ENCODE measurements at places on chromosomes 4 and X.

GRCh38 chr4:10979032-10979431 lies 294.5 kb upstream of the CLNK start:
- no peak for DNase-seq

GRCh38 chrX:378443-378842 lies 8.3 kb downstream of the PPP2R3B start:
- DNase-seq, result no peak

GRCh38 chr4:165288226-165288625 lies 39.2 kb upstream of the MSMO1 start:
- DNase-seq, result no peak

DNA sequence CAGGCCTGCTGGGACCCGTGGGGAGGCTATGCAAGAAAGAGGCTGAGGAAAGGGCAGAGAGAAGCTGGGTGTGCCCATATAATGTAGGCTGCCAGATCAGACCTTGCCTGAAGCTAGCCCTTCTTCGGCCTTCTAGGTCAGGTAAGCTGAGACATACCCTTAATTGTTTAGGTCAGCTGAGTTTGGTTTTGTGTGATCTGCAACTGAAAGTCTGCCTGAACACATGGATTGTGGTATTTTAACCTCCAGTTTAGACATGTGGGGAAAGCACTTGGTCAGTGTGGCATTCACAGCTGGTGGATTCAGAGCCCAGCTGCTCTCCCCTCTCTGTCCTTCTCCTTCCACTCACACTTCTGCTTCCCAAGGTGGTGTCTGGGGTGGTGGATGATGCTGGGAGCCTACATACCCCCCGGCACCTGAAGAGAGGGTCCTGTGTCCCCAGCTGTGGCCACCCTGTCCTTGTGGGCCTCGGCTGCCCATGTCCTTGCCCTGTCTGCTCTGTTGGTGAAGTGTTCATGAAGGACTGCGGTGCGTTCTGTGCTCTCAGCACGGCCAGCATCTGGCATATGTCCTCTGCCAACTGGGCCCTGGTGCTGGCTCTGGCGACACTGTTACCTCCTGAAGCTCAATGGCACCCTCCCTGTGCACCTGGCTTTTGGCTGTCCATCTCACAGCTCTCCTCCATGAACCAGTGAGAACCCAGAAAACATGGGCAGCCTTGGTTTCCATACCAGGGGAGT lies 82.1 kb downstream of the NAT8L start:
- DNase-seq, result no peak

- peak; percentile 74 for DNase-seq
Measured at GRCh38 chr4:168524006-168524405, 27.2 kb downstream of the PALLD start.

DNA sequence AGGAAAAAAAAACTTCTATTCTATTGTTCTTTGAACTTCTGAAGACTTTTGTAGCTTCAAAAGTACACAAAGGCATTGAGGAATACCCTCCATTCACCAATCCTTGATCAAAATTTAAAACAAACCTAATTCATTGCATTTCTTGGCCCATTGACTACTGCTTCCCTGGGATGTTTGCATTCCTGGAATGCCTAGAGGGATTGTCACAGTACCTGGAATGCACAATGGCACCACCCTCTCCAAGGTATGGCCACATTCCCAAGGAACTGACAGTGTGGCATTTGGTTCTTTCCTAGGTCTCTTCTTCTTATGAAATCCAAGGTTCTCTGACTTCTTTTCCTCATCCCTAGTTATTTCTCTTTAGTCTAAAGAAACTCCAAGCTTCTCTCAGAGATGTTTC lies 600.7 kb downstream of the CCSER1 start:
- DNase-seq, result peak; percentile 39

DNA sequence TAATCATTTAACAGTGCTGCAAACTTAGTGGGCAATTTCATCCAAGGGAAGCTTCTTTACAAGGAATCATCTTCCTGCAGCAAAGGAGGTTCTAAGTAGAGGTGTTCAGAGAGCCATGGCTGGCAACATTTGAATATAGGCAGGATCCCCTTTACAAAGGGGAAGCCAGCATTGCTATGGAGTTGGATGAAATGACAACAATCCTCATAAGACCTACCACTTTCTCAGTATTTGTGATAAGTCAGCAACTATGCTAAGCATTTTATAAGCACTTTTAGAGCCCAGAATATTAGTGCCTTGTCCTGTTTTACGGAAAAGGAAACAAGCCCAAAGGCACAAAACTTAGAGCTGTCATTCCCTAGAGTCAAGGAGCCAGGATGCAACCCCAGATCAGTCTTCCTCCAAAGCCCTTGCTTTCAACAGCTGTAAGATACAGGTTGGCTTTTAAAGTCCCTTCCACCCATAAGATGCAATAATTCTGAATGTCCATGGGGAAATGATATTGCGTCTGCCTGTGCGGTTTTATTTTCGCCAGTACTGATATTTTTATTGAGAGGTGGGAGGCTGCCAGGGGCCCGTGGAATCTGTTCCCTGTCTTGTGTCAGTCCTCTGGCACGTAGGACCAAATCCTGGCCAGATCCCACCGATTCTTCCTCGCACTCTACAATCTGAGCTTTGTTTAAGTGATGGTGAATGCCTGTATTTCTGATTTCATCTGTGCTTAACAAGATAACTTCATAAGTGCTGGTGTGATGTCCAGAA lies 59.1 kb downstream of the SMIM20 start:
- DNase-seq, result no peak

GRCh38 chr4:30945586-30945985 lies 225.4 kb downstream of the PCDH7 start:
- DNase-seq, result no peak

DNA sequence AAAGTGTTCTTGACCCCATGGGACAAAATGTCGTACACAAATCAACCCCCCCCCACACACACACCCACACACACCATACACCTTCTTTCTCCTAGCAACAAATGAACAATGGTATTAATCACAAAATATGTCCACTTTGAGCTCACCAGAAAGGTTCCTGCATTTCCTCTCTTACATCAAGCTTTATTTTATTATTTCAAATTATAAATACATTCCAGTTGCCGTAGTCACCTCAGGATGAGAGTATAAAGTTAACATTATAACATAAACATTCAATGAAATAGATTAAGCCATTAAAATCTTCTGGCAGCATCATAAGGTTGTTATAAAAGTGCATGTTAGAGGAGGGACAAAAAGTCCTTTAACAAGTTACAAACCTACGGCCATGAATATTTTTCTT lies 7.3 kb downstream of the XK start:
- no peak for DNase-seq

- peak; percentile 58 for DNase-seq
Measured at GRCh38 chrX:41406201-41406600, 40.9 kb upstream of the NYX start.

All from MCF 10A (cell line).